ENCODE measurements at places on chromosomes 4 and X.

- DNase-seq = no peak
Measured at GRCh38 chr4:83371936-83372335, 37.3 kb upstream of the HPSE start.

GRCh38 chr4:53557669-53558064 lies 33.6 kb downstream of the LNX1 start:
- no peak for DNase-seq

DNA sequence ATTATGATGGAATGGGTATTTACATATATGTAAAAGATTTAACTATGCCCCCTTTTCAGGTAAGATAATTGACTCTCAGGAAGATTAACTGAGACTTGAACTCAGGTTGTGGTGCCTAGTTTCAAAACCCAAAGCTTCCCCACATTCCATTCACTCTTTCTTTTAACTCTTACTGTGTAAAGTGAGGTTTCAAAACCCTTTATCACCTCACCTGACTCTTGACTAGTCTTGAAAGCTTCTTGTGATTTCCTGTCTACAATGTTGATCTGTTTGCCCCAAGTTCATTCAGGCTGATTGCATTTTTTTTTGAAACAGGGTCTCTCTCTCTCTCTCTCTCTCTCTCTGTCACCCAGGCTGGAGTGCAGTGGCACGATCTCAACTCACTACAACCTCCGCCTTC lies 40.5 kb upstream of the RAPGEF2 start:
- no peak for DNase-seq

DNA sequence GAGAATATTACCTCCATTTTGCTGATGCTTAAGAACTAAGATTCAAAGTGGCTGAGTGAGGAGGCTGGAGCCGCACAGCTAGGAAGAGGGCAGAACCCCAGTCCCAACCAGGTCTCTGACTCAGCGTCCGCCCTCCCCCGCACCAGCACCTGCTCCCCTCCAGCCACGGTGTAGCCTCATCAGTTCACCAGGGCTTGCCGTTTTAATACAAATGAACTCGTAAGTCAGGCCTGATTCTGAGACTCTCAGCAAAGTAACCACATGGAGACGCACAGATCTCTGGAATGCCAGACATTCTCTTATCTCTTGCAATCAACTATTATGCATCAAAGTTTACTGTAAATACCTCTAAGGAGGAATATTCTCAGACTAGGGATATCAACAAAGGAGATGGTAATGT lies 52.4 kb downstream of the ENPP6 start:
- DNase-seq = no peak

DNA sequence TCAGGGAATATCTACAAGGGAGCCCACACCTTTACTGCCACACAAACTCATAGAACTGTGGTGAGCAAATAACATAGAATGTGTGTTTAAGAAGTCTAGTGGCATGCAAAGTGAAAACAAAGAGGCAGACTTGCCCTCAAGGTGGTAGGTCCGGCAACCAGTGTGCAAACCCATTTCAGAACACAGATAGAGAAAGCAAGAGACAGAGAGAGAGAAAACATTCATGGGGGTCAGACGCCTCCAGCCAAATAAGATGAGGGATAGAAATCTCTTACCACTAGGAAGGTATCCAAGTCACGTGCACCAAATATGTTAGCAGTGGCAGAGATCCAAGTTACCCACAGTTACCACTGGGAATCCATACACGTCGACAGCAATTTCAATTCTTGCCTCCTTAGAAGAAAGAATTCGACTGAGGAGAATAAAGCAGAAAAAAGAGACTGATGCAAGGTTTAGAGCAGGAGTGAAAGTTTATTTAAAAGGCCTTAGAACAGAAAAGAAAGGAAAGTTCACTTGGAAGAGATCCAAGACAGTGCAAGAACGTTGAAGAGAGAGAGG lies 252.8 kb downstream of the NAP1L3 start:
- no peak for DNase-seq

- no peak for DNase-seq
Measured at GRCh38 chrX:110114260-110114776, 111.4 kb downstream of the TMEM164 start.

DNA sequence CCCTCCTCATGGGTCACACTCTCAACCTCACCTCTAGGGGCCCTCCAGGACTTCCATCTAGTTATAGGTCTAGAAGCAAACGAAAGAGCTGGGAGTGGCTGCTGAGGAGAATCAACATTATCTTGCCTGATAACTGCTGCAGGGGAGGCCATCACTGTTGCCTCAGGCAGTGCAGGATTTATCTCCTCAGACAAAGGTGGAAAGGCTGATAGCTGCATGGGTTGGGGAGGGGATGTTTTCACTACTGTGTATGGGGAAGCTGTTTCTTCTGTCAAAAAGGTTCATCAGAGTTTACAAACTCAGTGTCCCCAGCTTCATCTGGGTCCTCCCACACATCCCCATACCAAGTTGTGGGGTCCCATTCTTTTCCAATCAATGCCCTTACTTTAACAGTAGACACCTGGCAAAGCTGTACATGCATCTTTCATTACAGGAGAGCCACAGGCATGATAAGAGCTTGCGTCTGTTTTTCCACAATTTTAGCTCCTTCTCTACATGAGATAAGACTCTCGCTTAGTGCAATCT lies 17.6 kb upstream of the PRDM8 start:
- no peak for DNase-seq

- DNase-seq = no peak
Measured at GRCh38 chrX:103774070-103774642, 2.5 kb upstream of the PLP1 start.

- DNase-seq = no peak
Measured at GRCh38 chrX:101360390-101360789, 11.8 kb upstream of the TIMM8A start.

- no peak for DNase-seq
Measured at GRCh38 chrX:74133156-74133796, 170.7 kb upstream of the ZCCHC13 start.

DNA sequence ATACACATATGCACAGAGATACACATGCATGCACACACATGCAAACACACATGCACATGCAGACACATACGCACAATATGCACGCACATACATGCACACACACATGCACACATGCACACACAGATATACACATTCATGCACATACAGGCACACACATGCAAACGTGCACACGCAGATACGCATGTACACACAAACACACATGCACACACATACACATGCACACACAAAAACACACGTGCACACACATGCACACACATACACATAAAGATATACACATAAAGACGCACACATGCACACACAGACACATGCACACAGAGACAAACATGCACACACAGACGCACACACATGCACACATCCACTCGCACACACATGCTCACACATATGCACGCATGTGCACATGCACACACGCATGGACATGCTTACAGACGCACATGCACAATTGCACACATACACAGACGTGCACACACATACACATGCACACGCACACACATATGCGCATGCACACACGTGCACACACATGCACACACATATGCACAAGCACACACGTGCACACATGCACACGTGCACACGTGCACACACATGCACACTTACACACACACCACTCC lies 145.2 kb downstream of the ADRA2C start:
- no peak for DNase-seq

DNA sequence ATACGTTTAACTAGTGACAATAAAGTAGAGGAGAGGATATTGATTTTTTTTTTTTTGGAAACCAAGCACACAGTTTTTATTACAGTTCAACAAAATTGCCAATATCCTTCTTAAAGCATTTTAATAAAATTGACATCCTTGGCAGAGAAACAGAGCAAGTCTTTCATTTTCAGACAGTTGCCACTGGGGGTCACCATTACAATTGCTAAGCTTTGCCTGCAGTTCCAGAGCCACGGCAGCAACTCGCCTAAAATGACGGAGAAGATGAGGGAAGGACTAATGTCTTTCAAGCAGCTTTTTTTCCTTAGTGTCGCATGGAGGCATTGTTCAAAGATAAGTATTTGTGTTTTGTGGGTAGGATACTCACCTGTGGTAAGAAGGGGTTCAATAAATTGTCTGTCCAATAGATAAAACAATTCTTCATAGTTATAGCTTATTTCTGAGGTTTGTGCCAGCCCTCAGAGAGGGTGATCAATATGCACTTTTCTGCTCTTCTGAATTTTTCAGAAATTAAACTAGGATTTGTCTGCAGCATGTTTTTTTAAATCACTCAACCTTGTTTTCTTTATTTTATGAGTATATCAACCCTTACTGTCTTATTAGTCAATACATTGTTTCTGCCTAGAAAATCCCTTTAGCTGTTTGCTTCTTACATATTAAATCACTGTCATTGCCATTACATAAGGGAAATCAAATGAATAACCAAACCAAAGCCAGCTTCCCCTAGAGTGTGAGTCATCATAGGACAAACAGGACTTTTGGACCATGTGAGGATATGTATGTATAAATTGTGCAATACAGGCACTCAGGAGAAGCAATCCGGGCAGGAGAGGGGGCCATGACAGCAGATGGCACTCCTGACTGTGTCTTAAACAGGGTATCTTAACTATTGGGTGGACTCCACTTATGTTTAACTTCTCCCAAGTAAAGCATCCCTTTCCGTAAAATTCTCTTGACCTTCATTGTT lies 508.1 kb upstream of the ARX start:
- no peak for DNase-seq

GRCh38 chr4:83574247-83574646 lies 38.3 kb downstream of the GPAT3 start:
- no peak for DNase-seq

- DNase-seq = no peak
Measured at GRCh38 chr4:109511414-109511813, 48.6 kb upstream of the MCUB start.

- DNase-seq = no peak
Measured at GRCh38 chr4:153383131-153383530, 38.6 kb downstream of the MND1 start.

GRCh38 chr4:186900232-186900900 lies 176.7 kb upstream of the FAT1 start:
- DNase-seq = no peak

DNA sequence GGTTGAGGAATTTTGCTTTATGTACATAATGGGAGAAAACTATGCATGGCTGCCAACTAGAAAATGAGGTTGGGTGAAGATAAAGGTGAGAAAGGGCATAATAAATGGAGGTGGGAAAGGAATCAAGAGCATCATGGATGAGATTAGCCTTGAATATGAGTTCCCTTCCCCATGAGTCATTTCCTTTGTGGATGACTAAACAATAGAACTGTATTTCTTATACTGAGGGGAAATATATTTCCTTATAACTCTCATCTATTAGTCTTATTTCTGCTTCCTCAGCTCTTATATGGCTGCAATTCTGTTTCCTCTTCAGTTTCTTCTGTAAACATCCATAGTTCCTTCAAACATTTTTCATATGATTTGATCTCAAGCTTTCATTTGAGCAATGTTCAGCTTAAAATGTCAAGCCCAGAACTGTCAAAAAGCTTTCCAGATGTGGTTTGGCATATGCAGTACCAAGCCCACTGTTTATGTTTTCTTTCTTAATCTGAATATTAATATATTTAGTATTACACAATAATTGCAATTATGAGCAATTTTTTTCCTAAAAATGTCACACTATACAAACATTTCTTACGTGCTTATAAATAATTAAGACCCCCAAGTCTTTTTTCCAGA lies 100.7 kb upstream of the GRPR start:
- DNase-seq = no peak

- no peak for DNase-seq
Measured at GRCh38 chr4:165810726-165811125, 62.3 kb upstream of the TLL1 start.

- no peak for DNase-seq
Measured at GRCh38 chr4:147409350-147409749, 71.5 kb upstream of the EDNRA start.

DNA sequence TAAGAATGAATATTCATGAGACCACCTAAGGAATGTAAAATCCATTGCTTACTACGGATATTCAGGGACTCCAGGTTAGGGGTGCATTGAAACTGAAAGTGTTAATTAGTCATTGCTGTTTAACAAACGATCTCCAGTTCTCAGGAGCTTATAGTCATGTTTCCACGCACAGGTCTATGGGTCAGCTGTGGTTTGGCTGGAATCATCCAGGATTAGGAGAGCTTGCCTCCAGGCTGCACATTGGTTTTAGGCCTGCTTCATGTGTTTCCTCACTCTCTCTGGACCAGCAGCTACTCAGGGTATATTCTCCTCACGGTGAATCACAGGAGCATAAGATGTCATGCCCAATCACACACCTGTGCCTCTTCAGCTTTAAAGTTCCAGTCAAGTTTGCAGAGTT lies 98.9 kb downstream of the ATXN3L start:
- no peak for DNase-seq
